ENCODE measurements at places on chromosomes 11 and 22.

GRCh38 chr11:17366495-17366894 is 14.9 kb downstream of the NCR3LG1 start:
- DNase-seq = no peak

DNA sequence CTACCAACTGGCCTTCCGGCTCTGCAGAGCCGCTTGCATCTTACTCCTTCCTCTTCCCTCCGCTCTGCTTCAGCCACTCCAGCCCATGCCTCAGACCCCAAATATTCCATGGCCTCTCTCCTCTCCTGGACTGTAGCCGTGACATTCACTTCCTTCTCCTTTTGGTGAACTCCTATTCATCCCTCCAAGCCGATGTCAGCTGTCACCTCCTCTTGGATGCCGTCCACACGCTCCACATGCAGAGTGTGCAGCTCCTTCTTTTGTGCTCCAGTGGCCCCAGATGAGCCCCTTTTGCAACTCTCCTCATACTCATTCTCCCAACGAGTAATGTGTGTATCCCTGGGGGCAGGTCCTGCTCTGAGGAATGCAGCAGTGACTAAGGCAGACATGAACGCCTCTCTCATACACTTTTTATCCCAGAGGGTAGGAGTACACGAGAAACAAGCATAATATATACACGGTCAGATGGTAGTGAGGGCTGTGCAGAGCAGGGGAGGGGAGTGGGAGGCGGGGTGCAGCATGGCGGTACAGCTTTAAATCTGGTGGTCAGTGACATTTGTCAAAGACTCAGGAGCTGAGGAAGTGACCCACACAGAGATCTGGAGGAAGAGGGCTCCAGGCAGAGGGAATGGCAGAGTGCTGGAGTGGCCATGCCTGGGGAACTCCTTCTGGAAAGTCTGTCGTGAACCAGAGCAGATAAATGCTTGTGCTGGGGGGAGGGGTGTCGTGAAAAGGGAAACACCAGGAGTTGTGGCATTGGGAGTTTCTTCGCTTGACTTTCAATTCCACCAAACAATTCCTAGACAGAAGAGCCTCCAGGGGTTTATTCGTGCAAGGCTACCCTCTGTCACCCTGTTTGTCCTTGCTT is 83.8 kb upstream of the ATXN10 start:
- no peak for DNase-seq

DNA sequence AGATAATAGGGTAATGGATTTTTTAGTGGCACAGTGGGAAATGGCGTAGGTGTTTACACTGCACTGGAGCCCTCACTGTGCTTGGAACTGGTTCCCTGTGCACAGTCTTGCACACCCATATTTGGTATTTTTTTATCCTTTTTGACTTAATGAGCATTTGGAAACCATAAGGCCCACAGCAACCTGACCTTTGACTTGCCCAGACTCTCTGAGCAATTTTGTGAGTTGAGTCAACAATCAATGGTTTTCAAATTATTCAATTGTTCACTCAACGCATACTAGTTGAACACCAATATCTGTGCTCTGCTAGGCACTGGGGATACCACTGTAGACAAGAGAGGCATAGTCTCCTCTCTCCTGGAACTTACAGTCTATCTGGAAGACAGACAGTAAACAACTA is 14.3 kb downstream of the CD44 start:
- DNase-seq = no peak

DNA sequence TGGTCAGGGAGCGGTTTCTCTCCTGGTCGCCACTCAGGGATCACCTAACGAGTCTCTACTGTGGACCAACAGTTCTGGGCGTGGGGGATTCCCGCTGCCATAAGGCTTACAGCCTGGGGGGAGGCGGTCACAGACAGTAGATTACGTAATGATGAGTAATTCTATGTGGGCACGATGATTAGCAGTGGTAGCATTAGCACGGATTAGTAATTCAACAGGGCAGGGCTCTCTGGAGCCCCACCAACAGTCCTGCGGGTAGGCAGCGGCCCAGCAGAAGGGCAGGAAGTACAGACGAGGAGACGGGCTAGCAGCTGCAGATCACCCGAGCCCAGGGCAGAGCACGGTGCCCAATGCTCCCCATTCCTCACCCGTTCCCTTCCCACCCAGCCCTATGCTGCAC is 3.6 kb downstream of the SHISAL1 start:
- no peak for DNase-seq

DNA sequence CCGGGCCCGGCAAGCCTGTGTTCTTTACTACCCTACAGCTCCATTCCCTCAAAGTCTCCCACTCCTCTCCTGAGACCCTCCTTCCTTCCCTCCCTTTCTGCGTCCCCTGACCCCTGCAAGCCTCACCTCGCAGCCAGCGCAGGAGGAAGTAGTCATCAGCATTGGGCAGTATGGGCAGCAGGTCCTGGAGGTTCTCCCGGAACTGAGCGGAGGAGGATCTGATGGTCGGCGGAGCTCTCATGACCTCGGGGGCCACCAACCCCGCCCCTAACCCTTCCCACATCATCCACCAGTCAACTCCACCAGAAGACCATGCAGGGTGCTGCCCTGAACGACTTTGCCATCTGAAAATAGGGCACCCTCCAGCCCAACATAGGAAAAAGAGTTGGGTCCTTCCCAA is 1.9 kb downstream of the SEC14L4 start:
- DNase-seq = no peak

DNA sequence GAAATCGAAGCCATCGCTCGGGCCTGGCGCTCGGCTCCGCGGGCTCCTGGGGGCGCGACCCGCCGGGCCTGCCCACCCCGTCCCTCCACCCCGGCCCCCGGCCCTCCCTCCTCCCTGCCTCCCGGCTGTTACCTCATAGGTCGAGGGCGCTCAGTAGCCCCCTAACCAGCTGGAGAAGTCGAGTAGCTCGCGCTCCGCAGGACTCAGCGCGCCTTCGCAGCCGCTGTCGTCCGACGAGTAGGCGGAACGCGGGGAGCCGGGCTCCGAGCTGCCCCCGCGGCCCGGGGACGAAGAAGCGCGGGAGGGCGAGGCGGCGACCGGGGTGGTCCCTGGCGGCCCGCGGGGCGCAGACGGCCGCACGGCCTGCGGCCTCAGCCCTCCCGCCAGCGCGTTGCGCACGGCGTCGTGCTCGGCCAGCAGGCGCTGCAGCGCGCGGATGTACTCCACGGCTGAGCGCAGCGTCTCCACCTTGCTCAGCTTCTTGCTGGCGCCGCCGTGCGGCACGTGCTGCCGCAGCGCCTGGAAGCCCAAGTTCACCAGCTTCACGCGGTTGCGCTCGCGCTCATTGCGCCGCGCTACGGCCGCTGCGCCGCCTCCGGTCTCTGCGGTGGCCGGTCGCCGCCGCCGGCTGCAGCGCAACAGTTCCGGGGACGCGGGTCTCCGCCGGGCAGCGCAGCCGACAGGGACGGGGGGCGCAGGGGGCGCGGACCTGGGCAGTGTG is 627 bp downstream of the ASCL2 start:
- DNase-seq = no peak

DNA sequence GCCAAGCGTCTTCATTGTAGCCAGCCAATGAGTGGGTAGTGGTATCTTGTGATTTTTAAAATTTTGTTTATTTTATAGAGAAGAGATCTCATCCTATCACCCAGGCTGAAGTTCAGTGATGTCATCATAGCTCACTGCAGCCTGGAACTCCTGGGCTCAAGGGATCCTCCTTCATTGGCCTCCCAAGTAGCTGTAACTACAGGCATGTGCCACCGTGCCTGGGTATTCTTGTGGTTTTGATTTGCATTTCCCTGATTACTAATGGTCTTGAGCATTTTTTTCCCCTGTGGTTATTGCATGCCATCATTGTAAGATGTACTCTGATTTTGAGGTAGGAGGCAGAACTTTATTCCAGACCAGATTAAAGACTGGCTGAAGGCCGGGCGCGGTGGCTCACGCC is 2.4 kb upstream of the DENND6B start:
- DNase-seq = no peak

DNA sequence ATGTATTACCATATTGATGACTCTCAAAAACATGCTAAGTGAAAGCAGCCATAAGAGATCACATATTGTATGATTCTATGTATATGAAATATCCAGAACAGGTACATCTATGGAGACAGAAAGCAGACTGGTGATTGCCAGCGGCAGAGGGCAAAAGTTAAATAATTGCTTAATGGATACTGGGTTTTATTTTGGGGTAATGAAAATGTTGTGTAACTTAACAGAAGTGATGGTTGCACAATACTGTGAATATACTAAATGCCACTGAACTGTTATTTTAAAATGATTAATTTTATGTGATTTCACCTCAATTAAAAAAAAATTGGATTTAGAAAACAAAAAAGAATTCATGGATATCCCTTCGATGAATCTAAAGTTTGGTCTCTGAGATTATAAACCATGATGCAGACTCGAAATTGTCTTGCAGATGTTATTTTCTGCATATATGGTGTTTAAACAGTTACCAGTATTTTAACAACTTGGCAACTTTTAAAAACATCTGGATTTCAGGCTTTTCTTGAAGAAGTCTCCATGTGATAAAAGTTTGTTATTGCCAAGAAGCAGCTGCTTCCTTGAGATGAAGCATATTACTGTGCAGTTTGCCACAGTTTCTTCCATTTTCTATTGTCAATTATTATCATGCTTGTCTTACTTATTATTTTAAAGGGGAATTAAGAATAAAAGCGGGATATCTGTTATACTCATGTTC is 38.1 kb downstream of the LARGE2 start:
- DNase-seq = no peak

DNA sequence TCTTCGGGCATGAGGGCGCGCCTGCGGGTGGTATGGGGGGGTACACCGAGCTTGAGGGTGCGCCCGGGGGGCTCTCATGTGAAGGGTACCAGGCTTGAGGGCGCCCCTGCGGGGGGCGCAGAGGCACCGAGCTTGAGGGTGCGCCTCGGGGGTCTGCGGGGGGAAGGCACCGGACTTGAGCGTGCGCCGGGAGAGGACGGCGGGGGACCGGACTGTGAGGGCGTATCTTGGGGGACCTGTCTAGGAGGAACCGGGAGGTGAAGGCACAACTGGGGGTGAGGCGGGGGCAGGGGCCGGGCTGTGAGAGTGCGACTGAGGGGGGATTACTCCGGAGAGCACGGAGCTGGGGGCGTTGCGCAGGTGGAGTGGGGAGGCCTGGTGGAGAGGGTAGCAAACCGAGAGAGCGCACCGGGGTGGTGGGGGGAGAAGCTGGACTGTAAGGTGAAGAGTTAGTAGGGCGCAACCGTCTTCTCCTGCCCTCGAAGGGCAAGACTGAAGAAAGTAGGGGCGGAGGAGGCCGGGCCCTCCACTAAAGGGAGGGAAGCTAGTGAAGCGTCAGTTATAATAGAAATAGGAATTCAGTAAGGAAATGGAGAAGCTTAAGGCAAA is 1.1 kb upstream of the DDX6 start:
- DNase-seq = peak; percentile 17

GRCh38 chr11:126153972-126154371 is 57.5 kb downstream of the RPUSD4 start:
- DNase-seq = no peak

GRCh38 chr22:46022881-46023512 is 46.0 kb upstream of the WNT7B start:
- DNase-seq = no peak

DNA sequence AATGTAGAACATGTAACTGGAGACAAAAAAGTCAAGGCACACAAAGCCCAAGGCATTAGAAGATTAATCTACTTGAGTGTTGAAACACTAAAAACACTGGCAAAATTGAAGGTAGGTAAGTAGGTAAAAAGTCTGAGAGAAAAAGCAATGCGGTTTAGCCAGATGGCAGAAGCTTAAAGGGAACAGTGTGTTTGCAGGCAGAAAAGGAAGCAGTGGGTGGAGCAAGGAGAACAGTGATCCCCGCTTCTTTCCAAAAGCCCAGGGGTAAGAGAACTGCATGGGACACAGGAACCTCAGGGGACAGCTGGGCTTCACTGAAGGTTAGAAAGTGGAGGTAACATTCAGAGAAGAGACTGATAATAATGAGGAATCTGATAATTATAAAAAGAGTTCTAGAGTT is 16.0 kb downstream of the MRE11 start:
- DNase-seq = no peak

- DNase-seq = no peak
Measured at GRCh38 chr11:128767591-128768001, 73.7 kb downstream of the FLI1 start.

DNA sequence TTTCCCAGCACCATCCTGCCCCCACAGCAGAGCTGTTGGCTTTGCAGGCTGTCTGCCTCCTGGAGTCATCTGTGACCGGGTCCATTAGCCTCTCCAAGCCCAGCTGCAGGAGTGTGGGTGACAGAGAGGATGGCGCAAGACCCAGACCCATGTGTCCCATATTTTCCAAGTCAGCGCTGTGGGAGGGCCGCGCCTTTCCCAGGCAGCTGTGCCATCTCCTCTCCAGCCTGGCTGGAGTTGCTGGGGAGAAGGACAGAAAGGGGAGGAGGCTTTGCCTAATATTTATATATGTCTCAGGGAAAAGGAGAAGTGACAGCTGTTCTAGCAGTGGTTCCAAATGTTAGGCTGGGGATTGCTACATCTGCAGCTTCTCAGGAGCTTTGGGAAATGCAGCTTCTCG is 15.7 kb downstream of the DTX4 start:
- DNase-seq = no peak

DNA sequence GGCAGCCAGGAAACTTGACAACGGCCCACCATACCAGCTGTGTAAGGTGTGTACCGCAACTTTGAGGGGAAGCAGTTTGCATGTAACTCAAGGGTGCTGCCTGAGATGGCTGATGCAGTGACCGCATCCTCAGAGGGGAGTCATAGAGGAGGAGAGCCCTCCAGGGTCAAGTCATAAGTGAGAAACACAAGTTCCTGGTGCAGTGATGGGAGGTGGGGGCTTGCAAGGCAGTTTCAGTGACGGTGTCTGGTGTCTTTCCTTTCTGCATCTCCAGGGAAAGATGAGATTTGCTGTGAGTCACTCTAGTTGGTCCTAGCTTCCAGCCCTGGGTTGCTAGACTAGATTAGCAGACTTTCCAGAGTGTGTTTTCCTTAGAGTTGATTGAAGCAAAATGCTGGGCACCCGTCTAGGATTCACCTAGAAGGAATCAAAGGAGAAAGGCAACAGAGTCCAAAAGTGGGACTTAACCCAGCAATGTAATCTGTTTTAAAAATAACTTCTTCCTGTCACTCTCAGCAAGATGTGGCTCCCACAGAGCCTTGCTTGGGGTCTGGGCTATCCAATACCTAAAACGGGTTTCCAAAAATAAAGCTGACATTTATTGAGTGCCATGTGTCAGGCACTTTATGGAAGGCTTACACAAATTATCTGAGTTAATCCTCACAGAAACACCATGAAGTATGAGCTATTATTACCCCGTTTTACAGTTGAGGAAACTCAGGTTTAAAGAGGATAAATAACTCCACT is 265.4 kb upstream of the PLET1 start:
- DNase-seq = no peak

All from GM12891 (cell line).